Head of caudate nucleus (tissue), 42 donors: ENCODE measurements at places on chromosomes 16 and 17.

- DNase-seq = no peak
These were observed at the start of gene HIGD1B for GRCh38 chr17:44847586-44847985. Gene HIGD1B (plus strand): TSS chr17:44847883. CDS start chr17:44848153, 270 bp downstream.

GRCh38 chr17:13984956-13985355 lies 84.3 kb upstream of the COX10 start:
- DNase-seq = no peak

- no peak for DNase-seq
These were observed 8.7 kb downstream of the PPP1R9B start for GRCh38 chr17:50141745-50142110.

- DNase-seq = no peak
These were observed 11.9 kb downstream of the EXOC7 start for GRCh38 chr17:76091526-76092286.

DNA sequence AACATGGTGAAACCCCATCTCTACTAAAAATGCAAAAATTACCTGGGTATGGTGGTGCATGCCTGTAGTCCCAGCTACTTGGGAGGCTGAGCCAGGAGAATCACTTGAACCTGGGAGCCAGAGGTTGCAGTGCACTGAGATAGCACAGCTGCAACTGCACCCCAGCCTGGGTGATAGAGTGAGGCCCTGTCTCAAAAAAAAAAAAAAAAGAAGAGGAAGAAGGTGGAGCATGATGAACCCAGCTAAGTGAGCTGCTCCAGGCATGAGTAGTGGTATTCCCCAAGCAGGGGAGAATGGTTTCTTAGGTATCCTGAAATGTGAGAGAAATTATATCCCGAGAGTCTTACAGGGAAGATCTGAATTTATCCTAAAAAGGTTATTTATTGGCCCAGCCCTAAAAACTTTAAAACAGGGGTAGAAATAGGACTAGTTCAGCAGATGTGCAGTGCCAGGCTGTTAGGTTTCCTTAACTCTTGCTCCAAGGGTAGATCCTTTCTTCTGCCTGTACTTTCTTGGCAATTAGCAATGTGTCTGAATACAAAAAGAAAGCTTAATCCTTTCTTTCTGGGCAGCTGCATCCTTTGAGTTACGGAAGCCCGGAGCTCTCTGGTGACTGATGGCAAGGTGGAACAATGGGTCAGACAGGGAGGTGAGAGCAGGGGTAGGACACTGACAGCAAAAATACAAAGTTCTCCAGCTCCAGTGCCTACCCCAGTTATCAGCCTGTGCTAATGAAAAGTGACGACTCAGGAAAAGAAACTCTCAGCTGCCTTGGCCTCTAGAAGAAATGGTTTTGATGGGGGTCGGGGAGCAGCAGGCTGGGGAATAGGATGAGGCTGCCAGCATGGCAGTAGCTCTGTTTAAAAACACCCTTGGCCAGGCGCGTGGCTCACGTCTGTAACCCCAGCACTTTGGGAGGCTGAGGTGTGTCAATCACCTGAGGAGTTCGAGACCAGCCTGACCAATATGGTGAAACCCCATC lies 36.5 kb upstream of the TOB1 start:
- no peak for DNase-seq

DNA sequence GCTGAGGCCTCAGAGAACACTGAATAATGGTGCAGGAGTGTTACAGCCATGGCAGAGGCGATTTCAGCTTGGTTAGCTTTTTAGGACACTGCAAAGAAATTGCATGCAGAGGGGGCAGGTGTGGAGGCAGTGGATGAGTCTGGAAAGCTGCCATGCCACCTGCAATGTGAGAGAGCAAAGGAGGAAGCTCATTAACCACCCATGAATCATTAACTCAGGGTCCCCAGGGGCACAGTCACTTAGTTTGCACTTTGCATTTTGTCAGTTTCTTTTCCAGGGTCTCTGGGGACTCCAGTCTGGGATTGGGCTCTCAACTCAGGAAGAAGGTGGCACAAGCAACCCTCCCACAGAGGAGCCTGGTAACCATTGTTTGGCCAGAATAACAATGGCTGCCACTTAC lies 132.9 kb downstream of the USP31 start:
- DNase-seq = no peak

DNA sequence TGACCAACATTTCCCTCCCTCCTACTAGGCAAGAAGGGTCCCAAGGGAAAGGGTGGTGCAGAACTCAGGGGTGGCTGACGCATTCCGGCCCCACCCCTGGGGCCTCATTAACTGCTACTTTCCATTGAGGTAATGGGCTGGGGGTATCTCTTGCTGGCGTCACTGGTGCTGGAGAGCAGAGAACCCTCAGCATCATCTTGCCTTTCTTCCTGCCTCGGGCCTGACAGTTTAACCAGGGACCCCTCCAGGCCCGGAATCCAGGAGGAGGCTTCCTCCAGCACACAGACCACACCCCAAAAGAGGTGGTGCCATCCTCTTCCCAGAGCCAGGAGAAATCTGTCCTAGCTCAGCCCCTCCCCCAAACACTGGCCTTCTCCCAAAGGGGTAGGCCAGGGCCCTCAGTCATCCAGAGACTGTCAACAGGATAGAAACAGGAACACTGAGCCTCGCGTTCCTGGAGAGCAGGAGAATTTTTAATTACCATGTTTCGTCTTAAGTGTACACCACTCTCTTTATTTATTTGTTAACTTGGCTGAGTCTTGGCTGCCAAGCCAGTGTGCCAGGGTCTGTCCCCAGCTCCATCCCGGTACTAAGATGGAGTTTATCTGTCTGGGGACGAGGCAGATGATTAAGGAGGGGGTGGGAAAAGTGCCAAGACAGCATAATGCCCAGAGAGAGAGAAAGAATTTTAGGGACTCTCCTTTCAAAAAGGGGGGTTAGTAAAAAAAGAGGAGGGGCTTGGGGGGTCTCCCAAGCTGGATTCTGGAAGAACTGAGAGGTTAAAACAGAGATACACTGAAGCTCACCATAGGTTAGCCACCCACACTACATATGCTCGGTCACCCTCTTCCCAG lies 5.1 kb downstream of the ETV4 start:
- no peak for DNase-seq

DNA sequence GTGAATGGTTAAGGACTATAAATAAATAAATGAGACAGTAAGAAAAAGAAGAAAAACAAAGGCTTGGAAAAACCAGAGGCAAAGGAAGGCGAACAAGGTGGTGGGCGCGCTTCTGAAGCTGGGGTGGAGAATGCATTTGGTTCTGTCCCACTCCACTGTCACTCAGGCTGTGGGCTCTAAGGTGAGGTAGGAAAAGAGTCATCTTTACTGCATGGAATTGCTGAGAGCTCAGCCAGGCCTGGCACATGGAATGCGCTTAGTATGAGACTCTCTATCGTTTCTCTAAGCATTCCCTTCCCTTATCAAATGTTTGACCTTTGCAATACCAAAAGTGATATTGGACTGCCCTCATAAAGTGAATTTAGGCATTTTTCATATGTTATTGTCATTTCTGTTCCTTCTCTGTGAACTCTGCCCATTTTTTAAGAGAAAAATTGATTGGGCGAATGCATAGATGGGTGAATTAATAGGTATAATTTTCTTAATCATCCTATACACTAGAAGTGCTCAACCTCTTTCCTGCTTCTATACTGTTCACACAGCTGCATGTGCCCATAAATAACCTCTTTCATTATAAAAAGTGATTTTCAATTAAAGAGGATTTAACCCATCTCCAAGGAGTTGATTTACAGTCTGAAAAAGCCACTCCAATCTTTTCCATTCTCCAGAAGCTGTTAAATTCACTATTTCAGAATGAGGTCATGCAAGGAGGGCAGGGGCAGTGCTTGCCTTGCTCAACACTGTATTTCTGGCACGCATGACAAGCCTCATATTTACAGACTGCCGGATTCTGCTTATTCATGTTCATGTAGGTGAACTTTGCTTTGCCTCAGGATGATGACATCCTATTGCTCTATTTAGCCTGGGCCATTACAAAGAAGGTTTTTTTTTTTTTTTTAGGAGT lies 87.7 kb downstream of the MYH10 start:
- no peak for DNase-seq

GRCh38 chr16:685967-686366 lies 1.8 kb upstream of the JMJD8 start:
- no peak for DNase-seq

- no peak for DNase-seq
These were observed 1.4 kb downstream of the XYLT2 start for GRCh38 chr17:50347117-50347893.

GRCh38 chr17:31568121-31568520 lies 176.6 kb downstream of the RAB11FIP4 start:
- DNase-seq = no peak

GRCh38 chr16:22325598-22326368 lies 28.6 kb downstream of the POLR3E start:
- DNase-seq = no peak

DNA sequence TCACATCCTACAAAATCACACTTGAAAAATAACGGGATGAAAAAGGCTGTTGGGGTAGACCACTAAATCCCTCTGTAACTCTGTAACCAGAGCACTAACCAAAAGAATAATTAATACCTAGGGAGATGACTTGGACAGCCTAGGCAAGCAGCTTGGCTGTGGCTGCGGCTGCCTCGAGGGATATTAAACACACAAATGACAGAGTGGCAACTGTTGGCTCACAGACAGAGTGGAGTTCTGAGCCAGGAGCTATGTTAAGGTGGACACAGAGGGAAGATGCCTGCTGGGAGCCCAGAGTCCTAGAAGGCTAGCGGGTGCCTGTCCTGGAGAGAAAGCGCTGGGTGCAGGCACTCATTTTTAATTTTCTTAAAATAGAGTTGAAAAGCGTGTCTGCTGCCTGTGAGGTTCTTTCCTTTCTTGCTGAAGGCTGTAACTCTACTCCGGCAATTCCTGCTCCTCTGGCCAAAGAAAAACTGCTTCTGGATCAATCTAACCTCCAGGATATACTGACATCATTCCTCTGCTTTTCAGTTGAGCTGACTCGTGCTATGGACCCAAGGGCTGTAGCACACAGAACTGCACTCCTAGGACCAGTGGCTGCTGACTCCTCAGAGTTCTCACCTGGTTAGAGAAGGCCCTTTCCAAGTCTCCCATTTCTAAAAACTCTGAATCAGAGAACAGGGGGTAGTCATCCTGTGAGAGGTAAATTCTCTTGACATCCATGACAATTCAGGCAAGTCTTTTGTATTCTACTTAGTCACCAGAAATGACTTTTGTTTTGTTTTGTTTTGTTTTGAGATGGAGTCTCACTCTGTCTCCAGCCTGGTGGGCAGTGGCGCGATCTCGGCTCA lies 147.9 kb downstream of the STX8 start:
- no peak for DNase-seq

- no peak for DNase-seq
These were observed 69.3 kb downstream of the FTO start for GRCh38 chr16:53773150-53773846.

- DNase-seq = no peak
These were observed 1287.9 kb downstream of the CDH8 start for GRCh38 chr16:60748366-60748765.

DNA sequence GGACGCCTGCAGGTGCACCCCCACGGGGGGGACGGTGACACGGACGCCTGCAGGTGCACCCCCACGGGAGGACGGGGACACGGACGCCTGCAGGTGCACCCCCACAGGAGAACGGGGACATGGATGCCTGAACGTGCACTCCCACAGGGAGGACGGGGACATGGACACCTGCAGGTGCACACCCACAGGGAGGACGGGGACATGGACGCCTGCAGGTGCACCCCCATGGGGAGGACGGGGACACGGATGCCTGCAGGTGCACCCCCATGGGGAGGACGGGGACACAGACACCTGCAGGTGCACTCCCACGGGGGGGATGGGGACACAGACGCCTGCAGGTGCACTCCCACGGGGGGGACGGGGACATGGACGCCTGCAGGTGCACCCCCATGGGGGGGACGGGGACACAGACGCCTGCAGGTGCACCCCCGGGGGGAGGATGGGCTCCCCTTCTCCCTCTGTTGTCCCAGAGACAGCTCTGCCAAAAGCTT lies 114.5 kb upstream of the METRNL start:
- DNase-seq = no peak

DNA sequence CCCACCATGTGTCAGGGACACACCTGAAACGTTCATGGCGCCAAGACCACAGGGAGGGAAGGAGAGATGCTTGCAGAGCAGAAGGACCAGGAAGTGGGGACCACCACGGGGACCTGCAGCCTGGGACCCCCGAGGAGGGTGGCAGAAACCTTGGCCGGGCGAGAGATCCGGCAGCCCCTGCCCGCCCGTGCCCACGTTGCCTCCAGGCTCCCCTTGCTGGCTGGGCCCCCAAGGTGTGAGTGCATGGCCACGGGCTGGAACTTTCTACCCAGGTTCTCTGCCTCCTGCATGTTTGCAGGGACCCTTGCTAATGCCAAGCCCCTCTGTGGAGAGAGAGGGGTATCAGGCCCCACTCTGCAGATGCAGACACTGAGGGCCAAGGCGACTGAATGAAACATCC lies 50.4 kb downstream of the USP22 start:
- DNase-seq = no peak

DNA sequence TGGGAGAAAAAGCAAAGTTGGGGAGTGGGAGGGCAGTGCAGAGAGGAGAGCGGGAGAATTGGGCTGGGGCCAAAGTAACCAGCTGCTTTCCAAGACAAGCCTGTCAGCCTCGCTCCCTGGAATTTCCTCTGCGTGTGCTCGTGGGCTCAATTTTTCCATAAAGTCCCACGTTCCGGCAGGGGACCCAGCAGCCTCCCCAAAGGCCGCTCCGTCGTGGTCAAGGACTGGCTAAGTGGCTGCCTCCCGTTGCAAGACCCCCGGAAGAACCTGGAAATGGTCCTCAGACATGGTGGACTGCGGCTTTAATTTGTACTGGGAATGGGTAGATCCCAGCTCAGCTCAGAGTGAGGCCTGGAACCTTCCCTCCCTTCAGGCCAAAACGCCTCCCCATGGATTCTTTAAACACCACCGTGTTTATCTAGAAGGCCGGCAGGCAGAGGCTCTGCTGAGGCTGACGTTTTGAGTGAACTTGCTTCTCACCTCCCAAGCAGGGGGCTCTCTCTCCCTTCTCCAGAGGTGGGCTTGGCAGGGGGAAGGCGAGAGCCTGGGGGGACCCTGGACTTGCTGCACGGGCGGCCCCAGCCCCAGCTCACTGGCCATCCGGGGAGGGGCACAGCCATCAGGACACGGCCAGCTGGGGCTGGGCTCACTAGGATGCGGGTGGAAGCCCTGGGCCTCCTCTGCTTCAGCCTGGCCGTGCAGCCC lies 190.0 kb downstream of the C16orf95 start:
- no peak for DNase-seq

DNA sequence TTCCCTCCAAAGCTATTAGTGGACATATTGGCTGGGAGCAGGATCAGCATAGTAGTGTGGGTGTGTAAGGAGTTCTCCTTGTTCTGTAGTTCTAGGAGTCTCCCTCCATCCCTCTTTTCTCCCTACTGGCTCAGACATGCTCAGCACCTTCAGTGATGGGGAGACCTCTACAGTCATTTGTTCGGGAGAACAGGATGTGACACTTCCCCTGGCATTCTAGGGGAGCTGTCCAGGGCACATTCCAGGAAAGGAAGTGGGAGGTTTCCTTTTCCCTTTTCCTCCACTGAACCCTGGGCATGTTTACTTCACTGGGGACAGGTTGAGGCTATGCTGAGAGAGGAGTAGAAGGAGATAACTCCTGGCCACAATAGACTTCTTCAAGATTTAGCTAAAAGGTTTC lies 86.5 kb downstream of the MYH13 start:
- no peak for DNase-seq

- no peak for DNase-seq
These were observed 16.3 kb downstream of the ALOX15 start for GRCh38 chr17:4625181-4625617.
